NCI-H446 treated with DMSO at 0.1 percent for 48 hours (cell line): ENCODE measurements at places on chromosomes 1 and 21.

DNA sequence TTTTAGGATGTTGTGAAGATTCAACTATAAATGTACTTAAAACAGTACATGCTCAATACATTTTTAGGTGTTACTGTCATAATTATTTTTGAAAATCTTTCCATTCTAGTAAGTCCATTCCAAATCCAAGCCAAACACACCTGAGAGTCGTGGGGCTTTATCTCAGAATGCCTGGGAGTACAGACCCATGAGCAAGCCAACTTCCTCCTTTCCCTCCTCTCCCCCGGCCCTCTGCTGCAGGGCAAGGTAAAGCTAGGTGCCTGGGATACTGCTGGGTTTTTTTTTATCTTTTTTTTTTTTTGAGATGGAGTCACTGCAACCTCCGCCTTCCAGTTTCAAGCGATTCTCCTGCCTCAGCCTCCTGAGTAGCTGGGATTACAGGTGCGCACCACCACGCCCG is 16.5 kb downstream of the TMEM51 start:
- no peak for DNase-seq

- no peak for DNase-seq
These were observed 5.2 kb upstream of the ARID1A start for GRCh38 chr1:26690576-26691031.

DNA sequence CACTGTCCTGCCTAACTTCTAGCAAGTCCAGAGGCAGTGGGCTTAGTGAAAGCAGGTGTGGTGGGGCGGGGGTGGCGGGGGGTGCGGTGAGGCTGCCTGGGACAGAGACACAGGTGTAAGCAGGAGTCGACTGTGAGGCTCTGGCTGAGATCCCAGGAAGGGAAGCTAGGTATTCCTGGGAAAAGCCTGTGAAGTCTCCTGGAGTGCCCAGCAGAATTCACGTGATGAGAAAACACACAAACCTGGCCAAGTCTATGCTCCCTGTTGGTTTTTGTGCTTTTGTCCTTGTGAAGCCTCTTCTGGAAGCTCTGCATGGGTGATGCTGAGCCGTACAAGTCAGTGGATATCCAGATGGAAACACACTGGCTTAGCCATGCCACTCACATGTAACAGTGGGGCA is 5.3 kb downstream of the GALNT2 start:
- no peak for DNase-seq

DNA sequence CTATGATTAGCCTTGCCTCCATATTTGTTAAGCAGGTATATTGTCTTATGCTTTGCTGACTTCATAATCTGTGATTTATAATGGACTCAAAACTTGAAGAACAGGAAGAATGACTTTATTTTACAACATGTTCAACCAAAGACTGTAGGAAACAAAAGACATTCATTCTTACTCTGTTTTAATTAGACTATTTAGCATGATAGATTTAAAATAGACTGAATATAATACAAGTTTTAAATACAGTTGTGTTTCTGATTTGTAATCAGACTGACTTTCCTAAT is 63.1 kb downstream of the CDC14A start:
- DNase-seq: no peak

GRCh38 chr1:191542444-191542843 is 615.8 kb upstream of the RGS18 start:
- DNase-seq: no peak

GRCh38 chr1:191579019-191579418 is 579.2 kb upstream of the RGS18 start:
- no peak for DNase-seq

DNA sequence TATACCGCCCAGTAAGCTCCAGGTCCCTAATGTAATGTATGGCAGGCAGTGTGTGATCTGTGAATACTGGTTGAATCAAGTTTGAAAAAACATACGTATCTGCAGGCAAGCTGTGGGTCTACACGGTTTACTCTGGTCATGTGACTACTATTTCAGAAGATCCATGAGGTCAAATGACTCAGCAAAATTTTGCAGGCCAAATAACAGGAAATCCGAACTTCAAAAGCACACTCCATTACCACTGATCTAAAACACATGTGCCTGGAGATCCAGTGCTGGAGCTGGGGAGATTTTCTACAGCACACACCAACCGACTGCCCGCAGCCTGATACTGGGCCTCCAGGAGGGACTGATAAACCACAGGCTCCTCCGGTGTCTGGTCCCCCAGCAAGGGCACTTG is 64.5 kb upstream of the SLC44A3 start:
- DNase-seq: no peak
